Karpas-422 (cell line): ENCODE measurements at places on chromosomes 6 and 20. TPM values are rescaled to one million over a fixed set of nuclear protein-coding genes. Genes with fewer than 3 reads are reported as not detected.

DNA sequence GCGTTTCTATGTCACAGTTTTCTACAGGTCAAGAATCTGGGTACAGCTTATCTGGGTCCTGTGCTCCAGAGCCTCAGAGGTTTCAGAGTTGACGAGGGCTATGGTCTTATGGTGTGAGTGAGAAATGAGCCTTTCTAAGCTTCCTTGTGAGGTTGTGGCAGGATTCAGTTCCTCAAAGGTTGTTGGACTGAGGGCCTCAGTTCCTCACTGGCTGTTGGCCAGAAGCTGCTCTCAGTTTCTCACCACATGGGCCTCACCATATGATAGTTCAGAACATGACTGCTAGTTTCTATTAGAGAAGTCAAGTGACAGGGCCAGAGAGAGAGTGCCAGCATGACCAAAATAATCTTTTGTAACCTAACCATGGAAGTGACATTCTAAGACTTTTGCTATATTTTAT is 96.1 kb downstream of the NUS1 start:
- no peak for DNase-seq

- DNase-seq: no peak
Measured at GRCh38 chr6:46964716-46965519, 43.2 kb upstream of the ADGRF5 start.

The PAK5 gene
- total RNA-seq: not detected in 2 replicates

- DNase-seq: peak; percentile 31
Measured at GRCh38 chr6:170172825-170173256, 118.0 kb downstream of the DLL1 start.

DNA sequence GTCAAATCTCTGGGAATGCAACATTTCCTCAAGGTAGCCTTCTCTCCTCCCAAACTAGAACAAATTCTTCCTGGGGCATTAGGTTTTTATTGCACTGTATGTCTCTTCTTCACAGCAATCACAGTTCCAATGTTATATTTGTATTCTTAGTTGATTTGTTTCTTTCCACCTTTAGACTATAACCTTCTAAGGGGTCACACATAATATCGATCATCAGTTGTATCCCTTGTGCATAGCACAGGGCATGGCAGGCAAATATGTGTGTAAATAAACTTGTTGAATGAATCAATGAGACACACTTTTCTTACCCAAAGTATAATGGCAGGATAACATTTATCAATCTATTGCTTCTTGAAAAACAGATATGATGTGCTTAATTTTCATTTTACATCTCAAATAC is 81.0 kb downstream of the ATG5 start:
- DNase-seq: no peak

DNA sequence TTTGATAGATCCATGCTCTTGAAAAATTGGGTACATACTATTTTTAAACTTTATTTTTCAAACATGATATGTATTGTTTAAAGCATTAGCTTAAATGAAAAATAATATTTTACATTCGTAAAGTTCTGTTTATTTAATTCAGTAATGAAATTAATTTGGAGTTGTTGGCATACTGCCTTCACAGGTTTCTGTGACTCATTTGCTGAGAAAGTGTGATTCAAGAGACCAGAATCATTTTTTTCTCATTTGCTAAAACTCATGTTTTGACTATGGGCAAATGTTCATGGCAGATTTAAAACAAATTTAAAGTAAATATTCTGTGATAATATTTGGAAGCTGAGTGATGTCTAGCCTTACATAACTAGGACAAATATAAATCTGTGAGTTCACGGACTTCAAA is 230.4 kb downstream of the BCKDHB start:
- no peak for DNase-seq

The TINAG gene
- total RNA-seq: not detected in 2 replicates

The RNASET2 gene
- 147 and 246 TPM in 2 replicates for total RNA-seq

The AGER gene
- 9.0 and 9.2 TPM in 2 replicates for total RNA-seq

The FRMD1 gene
- total RNA-seq: not detected in 2 replicates

DNA sequence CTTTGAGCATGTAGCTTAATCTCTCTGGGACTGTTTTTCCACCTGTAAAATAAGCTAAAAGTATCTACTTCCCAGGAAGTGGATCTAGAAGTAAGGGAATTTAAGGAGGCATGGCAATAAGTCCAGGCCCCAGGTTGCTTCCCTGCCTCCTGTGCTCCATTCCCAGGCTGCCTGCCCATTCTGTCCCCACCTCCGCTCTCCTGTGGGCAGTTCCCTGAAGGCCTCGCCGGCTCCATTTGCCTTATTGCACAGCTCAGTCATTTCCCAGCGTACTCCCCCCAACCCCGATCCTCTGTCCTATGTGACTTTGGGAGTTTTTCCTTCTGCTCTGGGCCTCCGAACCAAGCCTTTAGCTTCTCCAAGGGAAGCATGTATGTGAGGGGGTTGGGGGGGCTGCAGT is 4.6 kb downstream of the SLC29A1 start:
- no peak for DNase-seq

- DNase-seq: no peak
Measured at GRCh38 chr6:160253714-160254113, 4.9 kb downstream of the SLC22A2 start.

DNA sequence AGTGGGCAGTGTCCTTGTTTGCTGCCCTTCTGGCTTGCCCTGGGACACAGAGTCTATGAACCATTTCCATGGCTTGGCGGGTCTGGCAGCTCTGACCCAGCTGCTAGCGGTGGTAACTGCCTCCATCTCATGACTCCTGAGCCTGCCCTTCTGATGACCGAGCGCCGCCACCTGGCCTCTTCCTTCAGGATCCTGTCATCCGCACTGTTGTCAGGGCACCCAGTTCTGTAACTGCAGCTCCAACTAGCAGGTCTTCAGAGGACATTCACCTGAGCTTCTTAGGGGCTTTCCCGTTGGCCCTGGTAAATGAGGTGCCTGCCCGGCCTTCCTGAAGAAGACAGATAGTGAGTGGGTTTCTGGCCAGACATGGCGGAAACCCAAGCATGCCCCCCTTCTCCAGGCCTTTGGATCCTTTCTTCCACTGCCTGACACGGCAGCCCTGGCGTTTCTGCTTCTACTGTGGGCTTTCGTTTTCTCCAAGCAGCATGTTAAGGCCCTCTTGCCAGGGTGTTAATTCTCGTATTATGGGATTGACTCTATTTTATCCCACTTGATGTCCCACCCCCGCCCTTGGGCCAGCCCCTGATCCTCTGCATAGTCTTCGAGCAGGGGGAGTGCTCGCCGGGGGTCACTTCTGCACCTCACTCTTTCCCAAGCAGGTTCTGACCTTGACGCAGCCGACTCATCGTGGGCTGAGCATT is 24.7 kb downstream of the PACSIN1 start:
- no peak for DNase-seq

GRCh38 chr20:12210591-12210990 is 292.9 kb downstream of the BTBD3 start:
- no peak for DNase-seq

DNA sequence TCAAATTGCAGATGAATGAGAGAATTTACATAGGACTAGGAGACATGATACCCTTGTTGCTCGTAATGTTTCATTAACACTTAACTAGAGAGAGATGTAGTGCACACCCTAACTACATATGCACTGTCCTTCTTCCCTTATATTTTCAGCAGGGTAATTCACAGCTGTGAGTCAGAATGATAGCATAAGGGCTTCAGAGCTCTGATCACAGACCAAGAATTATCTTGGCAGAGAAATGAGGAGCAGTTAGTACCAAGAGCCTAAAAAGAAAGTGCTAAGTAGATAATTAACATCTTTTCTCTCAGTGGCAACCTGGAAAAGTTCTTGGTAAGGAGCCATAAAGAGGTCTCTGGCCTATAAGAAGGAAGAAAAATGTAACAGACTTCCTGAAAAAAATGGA is 35.8 kb downstream of the GRIK2 start:
- DNase-seq: no peak
